Fibroblast of lung (primary cell): ENCODE measurements at places on chromosomes 13 and 19.

DNA sequence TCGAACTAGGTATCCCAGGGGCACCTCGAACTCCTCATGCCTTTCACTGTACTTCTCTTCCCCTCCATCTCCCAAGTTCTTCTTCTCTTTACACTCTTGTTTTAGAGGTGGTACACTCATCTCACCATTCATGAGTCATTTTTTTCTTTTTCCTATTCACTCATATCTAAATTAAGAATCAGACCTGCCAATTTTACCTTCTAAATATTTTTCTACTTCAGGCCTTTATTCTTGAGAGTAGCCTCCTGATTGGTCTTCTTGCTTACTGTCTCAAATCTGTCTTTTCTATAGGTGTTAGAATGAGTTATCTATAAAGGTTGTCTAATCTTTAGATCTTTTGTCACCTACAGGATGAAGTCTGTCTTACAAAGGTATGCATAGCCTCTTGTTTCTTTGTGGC, 20.7 kb downstream of the TDRD3 start:
- DNase-seq, result no peak

DNA sequence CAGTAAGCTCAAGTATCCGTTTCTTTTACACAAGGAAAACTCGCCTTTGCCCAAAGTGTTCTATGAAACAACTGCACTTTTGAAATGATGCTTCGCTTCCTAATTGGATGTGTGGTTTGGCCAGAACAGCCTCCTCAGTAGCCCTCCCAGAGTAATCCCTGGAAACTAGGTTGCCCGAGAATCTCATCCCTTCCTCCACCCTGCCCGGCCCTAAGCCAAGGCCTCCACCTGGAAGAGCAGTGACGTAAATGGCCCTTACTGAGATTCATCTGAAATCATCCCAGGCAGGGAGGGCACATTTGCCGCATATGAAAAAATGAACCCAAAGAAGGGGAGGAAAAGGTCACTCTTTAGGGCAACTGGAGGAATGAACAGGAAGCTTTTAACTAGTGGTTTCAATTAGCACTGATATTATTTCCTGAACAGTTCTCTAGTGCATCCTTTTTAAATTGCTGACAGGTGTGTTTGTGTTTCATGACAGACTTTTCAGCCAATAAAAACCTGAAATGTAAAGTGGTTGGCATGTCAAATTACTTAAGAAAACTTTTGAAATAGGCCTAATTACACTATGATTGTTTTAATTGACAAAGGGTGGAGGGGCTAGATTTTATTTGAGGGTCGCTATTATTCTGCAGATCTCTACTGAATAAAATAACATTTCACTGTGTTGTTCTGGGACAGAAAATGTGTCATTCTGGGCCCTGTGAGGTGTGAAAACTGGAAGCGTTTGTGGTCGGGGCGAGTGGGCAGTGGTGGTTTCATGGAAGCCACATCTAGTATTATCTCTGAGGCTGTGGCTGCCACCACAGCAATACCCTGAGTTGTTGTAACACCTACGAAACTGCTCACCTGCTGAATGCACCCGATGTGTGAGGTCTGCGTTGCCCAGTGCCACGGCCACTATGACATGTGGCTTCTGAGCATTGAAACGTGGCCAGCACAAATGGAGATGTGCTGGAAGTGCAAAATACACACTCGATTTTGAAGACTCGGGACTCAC, 112.1 kb downstream of the ZIC5 start:
- no peak for DNase-seq

GRCh38 chr19:42421591-42422031, 5.6 kb downstream of the LIPE start:
- no peak for DNase-seq

GRCh38 chr13:89740994-89741685, 1606.3 kb upstream of the MIR17HG start:
- DNase-seq, result no peak

- DNase-seq, result peak; percentile 53
These were observed 14.6 kb downstream of the GNA11 start for GRCh38 chr19:3108775-3109174.

GRCh38 chr13:92463134-92463533, 763.5 kb upstream of the GPC6 start:
- no peak for DNase-seq

GRCh38 chr13:59343993-59344822, 819.5 kb downstream of the DIAPH3 start:
- DNase-seq, result no peak

DNA sequence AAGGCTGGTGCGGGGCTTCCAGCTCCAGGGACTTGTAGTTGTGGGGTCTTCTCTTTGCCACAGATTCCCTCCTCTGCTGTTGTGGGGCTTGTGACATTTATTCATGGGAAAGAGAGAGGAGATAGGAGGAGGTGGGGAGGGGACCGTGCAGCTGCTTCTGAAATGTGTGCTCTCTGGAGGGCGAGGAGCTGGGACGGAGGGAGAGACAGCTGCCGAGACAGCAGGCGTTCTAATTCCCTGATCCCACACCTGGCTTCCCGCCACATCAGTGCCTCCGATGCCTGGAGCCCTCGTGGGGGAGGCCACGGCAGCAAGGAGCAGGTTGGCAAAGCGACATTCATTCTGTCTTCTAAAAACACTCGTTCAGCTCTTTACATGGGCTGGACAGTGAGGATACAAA, 164.4 kb downstream of the USP12 start:
- no peak for DNase-seq

DNA sequence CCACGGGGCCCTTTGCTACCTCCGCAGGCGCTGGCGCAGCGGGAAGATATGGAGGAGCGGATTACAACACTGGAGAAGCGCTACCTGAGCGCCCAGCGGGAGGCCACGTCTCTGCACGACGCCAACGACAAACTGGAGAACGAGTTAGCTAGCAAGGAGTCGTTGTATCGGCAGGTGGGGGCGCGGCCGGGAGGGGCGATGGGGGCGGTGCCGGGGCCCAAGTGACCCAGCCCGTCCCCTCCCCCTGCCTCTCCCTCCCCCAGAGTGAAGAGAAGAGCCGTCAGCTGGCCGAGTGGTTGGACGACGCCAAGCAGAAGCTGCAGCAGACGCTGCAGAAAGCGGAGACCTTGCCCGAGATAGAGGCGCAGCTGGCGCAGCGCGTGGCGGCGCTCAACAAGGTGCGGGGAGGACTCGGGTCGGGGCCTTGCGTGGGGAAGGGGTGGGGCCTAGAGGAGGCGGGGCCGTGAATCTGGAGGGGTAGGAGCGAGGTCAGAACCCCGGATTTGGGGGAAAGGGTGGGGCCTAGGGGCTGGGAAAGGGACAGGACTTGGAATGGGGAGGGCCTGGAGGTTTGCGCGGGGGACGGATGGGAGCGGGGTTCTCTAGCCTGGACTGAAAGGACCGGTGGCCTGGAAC, 13.7 kb downstream of the PPFIA3 start:
- DNase-seq, result no peak

- DNase-seq, result no peak
These were observed 61.0 kb downstream of the NHLRC3 start for GRCh38 chr13:39099231-39099630.

DNA sequence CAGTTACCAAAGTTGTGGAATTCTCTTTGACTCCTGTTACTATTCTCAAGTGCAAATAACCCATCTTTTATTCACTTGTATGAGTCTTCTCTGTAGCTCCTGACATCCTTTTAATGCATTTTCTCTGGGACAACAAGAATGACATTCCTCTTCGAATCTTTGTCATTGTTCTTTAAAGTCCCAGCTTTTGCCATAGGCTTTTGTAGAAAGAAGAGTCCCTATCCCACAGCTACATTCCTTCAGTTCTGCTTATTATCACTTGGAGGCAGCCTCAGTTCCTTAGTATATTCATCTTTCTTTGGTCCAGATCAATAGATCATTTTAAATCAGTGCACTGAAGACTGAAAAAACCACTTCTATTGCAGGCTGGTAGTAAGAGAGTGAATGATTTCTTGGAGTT, 560.2 kb downstream of the DACH1 start:
- DNase-seq, result no peak

GRCh38 chr19:3402631-3403443, 36.5 kb downstream of the NFIC start:
- DNase-seq, result no peak

DNA sequence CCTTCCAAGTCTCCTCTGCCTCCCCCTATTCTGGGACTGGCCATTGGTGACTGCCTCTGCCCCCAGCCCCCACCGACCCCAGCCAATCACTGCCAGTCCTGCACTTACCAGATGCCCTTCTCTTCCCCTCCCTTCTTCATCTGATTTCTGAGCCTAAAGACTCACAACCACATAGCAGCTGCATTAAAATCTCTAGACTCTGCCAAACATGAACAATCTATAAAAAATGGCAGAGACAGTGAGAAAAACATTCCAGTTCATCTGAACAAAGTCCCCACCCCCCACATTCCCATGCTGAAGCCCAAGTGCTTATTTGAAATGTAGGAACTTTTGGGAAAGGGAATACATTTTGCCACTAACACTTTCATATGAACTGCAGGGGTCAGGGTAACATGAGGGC, 60.8 kb downstream of the KCTD12 start:
- peak; percentile 30 for DNase-seq

DNA sequence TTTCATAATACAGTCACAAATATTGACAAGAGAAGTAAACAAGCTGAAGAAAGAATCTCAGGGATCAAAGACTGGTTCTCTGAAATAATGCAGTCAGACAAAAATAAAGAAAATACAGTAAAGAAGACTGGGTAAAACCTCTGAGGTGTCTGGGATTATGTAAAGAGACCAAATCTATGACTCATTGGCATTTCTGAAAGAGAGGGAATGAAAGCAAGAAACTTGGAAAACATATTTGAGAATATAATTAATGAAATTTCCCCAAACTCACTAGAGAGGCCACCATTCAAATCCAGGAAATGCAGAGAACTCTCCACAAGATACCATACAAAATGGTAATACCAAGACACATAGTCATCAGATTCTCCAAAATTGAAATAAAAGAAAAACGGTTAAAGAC, 53.0 kb upstream of the GPC6 start:
- peak; percentile 28 for DNase-seq

- peak; percentile 39 for DNase-seq
These were observed 12.0 kb upstream of the DZIP1 start for GRCh38 chr13:95656386-95657015.

DNA sequence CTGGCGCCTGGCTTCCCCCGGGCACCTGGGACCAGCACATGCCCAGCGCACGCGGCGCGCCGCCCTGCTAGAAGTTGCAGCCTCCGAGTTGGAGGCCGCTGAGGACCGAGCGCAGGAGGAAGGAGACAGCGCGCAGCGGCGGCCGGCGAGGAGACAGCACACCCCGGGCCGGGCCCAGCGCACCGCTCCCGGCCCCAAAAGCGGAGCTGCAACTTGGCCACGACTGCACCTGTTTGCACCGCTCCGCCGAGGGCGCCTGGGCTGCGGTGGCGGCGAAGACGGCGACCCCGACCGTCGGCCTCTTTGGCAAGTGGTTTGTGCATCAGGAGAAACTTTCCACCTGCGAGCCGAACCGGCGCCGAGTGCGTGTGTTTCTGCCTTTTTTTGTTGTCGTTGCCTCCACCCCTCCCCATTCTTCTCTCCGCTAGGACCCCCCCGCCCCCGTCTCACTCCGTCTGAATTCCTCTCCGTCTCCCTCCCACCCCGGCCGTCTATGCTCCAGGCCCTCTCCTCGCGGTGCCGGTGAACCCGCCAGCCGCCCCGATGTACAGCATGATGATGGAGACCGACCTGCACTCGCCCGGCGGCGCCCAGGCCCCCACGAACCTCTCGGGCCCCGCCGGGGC, at the start of gene SOX1:
Gene SOX1, plus strand, starts transcription at position 34 of the 626 bp plus-strand sequence. Its CDS starts 510 bp downstream, at position 544.
- no peak for DNase-seq

GRCh38 chr19:14093117-14093823, 2.7 kb upstream of the SAMD1 start:
- no peak for DNase-seq

DNA sequence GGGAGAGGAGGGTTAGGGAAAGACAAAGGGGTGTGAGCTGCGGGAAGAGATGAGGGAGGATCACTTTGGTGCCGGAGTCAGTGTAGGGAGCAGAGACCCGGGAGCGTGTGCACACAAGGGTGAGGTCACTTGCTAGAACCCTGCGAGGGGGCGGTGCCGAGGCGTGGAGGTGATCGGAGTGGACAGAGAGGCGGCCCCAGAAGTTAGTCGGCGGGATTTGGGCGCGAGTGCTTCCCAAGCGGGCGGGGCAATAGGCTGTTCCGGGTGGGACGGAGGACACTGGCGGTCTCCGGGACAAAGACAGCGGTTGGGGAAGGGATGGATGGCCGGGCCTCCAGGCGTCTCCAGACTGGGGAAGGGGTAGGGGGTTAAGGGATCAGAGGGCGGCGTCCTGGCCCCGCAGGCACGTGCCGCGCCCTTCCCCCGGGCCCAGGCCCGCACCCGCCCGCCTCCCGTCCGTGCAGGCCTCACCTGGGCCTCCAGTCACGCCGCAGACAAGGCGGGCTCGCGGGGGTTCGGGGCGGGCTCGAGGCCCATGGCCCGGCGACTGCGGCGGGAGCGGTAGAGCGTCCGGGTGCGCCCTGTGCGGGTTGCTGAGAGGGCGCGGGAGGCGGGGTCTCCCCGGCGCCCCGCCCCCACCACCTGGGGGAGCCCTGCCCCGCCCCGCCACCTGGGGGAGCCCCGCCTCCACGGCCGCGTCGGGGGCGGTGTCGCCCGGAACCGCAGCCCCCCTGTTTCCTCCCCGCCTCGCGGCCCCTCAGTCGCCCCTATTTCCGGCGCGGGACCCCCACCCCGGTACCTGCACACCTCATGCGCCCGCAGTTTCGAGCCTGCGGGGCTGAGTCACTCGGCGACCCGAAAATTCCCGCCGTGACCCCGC, at the start of gene LPAR2:
Gene LPAR2, minus strand, starts transcription at position 600 of the 880 bp plus-strand sequence. CDS start 945 bp downstream, outside the sequence.
- no peak for DNase-seq

DNA sequence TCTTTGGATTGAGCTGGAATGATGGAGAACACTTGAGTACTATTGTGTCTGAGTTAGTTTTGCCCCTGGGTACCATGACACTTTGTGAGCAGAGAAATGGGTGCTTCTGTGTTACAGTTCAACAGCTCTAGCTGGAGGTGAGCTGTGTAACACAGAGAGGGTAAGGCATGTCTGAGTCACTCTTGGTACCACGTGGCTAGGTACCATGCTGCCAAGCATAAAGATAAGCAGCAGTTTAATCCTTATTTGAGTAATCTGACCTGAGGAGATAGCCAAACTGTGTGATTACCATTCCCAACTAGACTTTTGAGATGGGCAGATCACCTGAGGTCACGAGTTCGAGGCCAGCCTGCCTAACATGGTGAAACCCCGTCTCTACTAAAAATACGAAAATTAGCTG, 122.0 kb downstream of the OLFM4 start:
- DNase-seq, result no peak

GRCh38 chr13:85333506-85334020, 465.7 kb downstream of the SLITRK6 start:
- no peak for DNase-seq

GRCh38 chr19:30862876-30863275, 486.4 kb downstream of the TSHZ3 start:
- no peak for DNase-seq

DNA sequence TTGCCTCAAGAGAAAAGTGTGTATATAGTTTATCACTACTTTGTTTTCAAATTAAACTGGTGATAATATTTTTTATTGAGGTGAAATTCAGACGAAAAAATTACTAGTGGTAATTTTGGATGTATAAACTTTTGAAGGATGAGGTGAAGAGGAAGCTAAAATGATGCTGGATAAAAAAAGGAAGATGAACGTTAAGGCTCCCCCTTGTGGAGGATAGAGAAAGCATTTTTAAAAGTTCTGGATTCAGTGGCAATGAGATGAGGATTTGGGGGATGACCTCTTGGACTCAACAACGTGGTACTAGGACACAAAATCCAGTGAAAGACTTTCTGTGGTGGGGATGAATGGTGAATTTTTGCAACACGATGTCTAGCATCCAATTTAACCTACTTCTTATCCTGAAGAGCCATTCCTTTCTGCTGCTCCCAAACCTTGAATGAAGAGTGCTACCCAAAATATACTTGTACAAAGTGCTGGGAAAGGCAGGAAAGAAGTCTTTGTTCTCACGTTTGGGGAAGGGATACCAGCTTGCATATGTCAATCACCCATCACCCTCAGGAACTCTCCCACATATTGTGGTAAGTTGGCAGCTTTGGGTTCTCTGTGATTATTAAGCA, 7.3 kb upstream of the SIGLEC5 start:
- DNase-seq, result peak; percentile 3
